ENCODE measurements at places on chromosomes 4 and X. TPM values are rescaled to one million over a fixed set of nuclear protein-coding genes. Genes with fewer than 3 reads are reported as not detected.

GRCh38 chr4:186743261-186743660 is 19.6 kb upstream of the FAT1 start:
- no peaks in the 10 kb centered on the region for H3K4me1 ChIP-seq
- no peak for DNase-seq
- H3K4me3 ChIP-seq, result no peak overlapping the region
- H3K27ac ChIP-seq, result no peak overlapping the region
- no peaks in the 10 kb centered on the region for H3K27me3 ChIP-seq

DNA sequence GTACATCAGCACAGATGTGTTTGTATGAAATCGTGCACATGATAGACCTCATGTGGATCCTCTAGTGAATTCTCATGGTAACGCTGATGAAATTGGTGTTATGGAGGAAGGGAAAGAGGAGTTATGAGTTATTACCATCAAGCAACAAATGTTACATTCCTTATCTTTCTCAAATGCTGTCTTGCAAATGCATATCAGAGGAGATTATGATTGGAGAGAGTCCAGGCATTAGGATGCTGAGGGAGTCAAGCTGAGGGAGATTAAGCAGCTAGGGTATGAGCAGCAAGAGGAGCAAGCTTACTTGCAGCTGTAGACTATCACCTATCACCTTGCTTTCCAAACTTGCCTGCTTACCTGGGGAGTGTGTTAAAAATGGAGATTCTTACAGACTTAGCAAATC is 36.8 kb upstream of the SFRP2 start:
- no peaks in the 10 kb centered on the region for H3K27me3 ChIP-seq
- no peaks in the 10 kb centered on the region for H3K4me1 ChIP-seq

- H3K36me3 ChIP-seq, result no peaks in the 10 kb centered on the region
- H3K27ac ChIP-seq, result no peak overlapping the region
- H3K4me1 ChIP-seq, result no peaks in the 10 kb centered on the region
- no peak overlapping the region for H3K4me3 ChIP-seq
- H3K27me3 ChIP-seq, result no peaks in the 10 kb centered on the region
Measured at GRCh38 chrX:120793098-120793497, 82.6 kb downstream of the CT47B1 start.

- no peak for DNase-seq
- no peaks in the 10 kb centered on the region for H3K36me3 ChIP-seq
- H3K27ac ChIP-seq, result no peak overlapping the region
- no peaks in the 10 kb centered on the region for H3K4me1 ChIP-seq
- no peak overlapping the region for H3K4me3 ChIP-seq
- no peaks in the 10 kb centered on the region for H3K27me3 ChIP-seq
Measured at GRCh38 chrX:33171041-33171440, 40.3 kb downstream of the DMD start.

Gene CPE
- 94.5 TPM for polyA plus RNA-seq
